ENCODE measurements at places on chromosomes 11 and 22.
A peak's percentile ranks its signal among the peaks of the same experiment; 100 is the strongest.

GRCh38 chr11:70538641-70539359, 140.5 kb downstream of the CTTN start:
- no peak for DNase-seq

DNA sequence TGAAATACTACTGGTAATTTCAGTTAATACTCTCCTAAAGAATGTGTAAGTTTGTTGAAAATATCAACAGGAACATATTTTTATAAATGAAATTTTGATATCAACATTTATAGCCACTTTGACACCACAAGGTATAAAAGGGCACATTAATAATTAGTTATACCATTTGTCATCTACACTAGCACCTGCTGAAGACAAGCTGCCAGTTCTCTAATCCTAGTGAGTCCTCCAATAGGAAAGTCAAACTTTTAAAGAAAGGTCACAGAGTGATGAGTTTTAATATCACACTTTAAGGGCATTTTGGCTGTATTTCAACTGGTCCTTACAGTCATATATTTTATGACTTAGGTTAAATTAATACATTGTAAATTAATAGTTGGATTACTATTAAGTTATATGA, 52.3 kb downstream of the APOL5 start:
- DNase-seq, result no peak

DNA sequence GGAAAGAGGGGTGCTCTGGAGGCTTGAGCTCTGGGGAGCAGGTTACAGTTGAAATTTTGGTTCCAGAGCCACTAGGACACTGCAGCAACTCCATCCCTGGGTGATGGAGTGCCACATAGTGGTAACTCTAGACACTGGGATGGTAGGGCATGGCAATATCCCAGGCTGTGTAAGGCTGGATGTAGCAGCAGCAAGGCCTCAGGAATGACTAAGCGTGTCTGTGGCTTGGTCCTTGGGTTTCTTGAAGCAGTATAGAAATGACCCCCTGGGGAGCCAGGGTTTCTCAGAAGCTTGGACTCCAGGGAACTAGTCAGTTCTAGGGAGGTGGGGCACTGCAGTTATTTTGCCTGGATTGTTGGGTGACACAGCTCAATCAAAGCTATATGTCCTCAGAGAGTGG, 8.1 kb downstream of the MS4A4A start:
- DNase-seq, result no peak

- DNase-seq, result no peak
These were observed 20.6 kb downstream of the IGSF9B start for GRCh38 chr11:133936136-133936535.

DNA sequence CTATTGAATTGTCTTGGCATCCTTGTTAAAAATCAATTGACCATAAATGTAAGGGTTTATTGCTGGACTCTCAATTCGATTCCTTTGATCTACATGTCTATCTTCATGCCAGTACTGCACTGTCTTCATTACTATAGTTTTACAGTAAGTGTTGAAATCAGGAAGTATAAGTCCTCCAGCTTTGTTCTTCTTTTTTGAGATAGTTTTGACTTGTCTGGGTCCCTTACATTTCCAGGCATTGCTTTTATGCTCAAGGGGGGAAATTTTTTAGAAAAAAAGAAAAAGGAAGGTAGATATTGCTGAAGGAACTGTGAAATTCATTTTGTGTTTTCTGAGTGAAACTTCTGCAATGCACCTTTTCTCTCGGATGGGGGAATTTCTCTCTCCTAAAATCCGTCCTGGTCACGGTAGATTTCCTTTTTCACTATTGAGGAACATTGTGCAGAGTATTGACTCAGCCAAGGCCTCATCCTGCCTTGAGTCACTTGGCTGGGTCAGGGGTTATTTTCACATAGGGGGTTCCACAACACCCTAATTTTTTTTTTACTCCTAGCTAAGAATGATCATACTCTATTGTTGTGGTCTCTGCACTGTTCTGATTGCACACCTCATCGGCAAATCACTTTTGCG, 2.8 kb upstream of the ACER3 start:
- DNase-seq, result no peak

GRCh38 chr22:39405346-39406085, 5.9 kb downstream of the TAB1 start:
- DNase-seq, result no peak

DNA sequence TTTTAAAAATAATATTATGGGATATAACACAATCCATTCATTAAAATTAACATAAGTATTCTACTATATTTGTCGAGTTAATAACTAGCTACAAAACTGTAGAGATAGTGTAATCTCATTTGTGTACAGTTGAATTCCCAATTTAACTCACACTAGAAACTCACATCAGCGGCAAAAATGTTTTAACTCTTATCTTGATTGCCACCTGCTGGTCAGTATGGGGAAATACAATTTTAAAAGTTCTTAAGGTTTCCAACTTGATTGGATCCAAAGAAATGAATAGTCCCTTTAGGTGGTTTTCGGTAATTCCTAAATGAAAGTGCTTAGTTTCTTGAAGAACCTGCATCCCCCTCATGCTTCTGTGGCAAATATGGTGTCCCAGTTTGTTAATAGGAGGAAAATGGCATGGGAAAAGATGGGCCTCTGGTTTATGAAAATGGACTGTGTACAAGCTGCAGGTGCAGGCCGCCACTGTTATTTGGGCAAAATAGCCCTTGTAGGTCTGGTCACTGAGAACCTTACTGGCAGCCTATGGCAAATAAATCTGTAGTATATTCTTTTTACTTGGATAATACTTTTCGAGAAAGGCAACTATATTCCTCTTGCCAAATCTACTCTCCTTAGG, 33.7 kb upstream of the SLC17A6 start:
- DNase-seq, result peak; percentile 49

DNA sequence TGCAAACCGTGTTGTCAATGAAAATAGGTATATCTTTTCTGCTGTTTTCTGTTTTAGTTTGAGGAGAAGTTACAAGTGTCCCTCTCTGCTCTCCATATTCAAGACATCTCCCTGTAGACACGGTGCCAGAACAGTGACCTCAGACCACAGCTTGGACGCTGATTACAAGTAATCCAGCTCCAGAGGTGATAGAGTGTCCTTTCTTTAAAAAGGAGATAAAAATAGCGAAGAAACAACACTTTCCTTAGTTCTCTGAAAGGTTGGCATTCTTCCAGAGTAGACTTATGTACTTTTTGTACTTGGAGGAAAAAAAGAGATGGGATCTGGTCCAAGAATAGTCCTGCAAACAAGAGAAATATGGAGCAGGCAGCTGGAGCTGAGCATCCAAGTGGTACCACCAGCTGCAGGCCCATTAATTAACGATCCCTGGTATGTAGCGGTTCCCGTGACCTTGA, 43.0 kb upstream of the WT1 start:
- DNase-seq, result no peak

- DNase-seq, result no peak
These were observed 32.8 kb upstream of the SCUBE1 start for GRCh38 chr22:43375951-43376455.

DNA sequence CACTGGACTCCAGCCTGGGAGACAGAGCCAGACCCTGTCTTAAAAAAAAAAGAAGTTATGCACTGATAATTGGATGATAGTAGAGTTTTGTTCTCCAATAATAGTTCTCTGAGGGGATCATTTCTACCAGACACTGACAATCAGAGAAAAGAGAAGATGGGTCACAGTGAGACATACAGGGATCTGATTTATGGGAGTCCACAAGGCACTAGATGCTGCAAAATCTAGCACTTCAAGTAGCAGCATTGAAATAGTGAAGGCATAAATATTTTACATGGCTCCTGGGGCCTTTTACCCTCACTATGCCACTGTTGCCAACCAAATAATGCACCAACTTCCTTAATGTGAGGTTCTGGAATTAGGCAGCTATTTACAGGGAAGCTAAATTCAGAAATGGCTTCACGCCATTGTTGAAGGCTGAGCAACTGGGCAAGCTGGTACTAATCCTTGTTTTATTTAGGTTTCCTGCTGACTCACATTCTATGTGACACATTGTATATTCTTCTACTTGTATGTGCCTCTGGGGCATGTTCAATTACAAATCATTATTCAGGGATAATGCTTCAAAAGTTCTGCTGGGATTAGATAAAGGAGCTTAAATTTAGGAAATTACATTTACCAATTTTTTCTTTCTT, 38.2 kb upstream of the ABTB2 start:
- DNase-seq, result peak; percentile 95

DNA sequence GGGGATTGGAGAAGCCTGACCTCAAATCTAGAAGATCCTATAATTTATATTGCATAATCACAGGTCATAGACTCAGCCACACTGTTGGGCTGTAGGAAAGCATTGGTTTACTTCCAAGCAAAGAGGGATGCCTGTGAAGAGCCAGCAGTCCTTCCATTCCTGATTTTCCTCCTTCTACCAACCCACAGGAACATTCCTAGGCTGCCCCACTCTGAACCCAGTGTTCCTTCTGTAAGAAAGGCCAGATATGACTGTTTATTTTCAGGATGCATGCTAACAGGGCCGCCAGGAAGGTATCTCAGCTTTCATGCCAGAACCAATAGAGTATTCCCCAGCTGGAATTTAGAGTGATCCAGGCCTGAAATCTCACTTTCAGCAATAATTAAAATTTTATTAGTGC, 197.1 kb downstream of the ETS1 start:
- DNase-seq, result no peak

DNA sequence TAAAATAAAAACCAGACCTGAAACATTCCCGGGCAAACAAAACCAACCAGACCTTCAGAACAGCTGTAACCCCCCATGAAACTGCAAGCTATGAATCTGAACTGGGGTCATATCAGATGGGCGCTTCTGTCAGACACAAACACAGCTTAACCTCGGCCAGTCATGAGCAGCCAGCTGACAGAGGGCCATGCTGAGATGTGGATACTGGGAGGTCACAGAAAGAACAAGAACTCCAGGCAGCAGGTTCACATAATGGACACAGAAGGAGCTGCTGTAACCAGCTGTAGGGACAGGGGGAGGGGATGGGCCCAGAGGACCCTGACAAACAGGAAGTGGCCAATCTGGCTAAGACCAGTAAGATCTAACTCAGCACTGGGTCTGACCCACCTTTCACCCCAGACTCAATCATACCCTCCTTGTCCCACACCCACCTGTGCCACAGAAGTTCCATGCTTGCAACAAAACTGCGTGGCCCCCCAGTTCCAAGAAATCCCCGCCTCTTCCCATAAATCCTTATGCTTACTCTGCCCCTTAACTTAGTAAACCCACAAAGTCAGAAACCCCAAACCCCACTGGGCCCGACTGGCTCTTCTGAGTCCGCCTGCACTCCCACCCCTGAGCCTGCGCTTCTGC, 4.0 kb downstream of the APOL4 start:
- no peak for DNase-seq

DNA sequence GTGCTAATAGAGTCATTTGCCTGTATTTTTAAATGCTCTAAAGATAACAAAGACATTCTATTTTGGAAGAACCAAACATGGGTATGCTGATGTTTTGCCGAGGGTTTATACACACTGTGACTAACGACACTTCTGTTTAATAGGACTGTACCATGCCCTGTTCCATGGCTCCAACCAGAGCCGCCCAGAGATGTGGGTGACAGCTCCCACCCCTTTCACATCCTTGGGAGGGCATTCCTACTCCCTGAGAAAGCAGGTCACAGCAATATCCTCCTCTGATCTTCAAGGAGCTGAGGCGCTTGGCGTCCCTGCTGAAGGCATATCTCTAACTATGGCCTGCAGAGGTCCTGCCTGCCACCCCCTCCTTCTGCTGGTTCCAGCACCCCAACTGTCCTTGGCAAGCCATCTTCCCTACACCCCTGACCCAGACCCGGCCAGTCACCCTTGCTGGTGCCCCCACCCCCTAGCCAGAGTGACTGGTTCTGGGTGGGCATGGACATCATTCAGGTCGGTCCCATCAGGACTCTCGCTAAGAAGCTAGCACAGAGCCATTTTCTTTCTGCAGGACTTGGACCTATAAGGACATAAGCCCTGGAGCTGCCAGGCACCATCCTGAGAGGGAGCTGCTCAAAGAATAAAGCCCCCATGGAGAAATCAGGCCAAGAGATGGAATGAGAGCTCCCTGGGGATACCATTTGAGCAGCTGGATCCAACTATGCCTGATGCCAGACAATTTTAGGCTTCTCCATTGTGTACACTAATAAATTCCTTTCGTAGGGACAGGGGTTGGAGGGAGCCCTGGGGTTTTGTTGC, 381.3 kb downstream of the CTTN start:
- no peak for DNase-seq

DNA sequence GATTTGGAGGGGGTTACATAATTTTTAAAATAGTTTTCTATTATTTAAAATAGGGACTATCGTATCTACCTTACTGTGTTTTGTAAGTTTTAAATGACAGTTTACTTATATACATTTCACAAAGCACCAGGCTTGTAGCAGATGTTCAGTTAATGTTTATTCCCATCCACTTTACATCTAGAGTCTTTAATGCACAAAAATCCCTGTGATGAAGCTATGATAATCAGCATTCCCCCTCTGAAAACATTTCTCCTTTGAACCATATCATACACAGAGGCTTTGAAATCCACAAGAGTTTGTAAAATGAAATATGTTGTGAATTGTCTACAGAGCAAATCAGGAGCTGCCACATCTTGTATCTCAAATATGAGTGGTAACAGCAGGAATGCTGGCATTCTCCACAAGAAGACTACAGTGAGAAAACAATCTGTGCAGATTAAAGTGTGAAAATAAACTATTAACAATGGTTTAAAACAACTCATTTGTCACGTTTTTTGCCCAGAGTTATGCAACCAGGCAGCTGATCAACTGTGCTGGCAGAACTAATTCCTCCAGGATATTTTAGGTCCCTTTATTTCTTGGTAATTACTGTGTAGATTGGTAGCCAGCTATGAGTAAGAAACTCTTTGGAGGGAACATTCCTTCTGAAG, 699.1 kb upstream of the ARHGAP42 start:
- no peak for DNase-seq

- DNase-seq, result no peak
These were observed 132.7 kb downstream of the CASP12 start for GRCh38 chr11:104765401-104766095.

GRCh38 chr22:38474003-38474607, 6.2 kb downstream of the KDELR3 start:
- DNase-seq, result no peak

DNA sequence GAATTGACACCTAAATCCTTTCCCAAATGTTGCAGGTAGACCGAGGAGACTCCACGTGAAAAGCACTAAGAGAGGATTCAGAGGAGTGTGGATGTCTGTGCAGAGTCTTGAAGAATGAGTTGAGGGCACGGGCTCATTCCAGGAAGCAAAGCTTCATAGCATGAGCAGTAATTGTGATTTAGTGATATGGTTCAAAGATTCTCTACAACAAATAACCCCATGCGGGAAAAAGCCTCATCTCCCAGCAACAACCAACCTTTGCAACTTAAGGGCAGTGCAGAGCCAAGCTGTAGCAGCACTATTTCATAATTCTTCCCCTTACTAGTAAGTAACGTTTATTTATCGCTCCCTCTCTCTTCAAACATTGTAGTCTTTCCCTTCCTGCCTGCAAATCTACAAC, 87.5 kb upstream of the CLMP start:
- no peak for DNase-seq

GRCh38 chr22:41368543-41369423, 13.0 kb upstream of the TEF start:
- DNase-seq, result no peak
